ENCODE measurements at places on chromosomes 5 and 9.
A peak's percentile ranks its signal among the peaks of the same experiment; 100 is the strongest.

GRCh38 chr9:22919423-22919822 lies 472.8 kb downstream of the DMRTA1 start:
- no peak for DNase-seq

DNA sequence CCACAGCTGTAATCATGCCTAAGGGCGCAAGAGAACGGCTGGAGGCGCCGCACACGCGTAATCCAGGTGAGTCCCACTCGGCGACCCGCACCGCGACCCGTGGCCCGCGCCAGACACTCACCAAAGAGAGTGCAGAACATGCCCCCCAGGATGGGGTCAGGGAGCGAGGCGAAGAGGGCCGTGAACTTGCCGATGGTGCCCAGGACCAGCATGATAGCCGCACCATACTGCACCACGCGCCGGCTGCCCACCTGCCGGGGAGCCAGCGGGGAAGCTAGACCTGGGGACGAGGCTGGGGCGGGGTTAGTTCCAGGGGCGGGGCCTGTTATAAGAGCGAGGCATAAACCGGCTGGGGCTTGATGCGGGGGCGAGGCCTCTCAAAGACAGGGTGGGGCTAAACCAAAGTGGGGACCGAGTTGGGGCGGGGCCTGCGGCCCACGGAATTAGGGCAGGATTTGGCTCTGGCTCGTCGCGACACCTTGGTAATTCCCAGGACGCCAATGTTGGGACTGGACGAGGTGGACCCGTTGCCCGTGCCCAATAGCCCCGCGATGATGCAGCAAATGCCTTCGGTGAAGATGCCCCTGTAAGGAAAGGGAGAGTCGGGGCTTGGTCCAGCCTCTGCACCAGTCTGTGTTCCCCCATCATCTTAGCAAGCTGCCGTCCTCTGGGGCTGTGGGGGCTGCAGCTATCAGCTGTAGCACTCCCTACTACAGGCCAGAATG lies 4.8 kb downstream of the SLC23A1 start:
- no peak for DNase-seq

DNA sequence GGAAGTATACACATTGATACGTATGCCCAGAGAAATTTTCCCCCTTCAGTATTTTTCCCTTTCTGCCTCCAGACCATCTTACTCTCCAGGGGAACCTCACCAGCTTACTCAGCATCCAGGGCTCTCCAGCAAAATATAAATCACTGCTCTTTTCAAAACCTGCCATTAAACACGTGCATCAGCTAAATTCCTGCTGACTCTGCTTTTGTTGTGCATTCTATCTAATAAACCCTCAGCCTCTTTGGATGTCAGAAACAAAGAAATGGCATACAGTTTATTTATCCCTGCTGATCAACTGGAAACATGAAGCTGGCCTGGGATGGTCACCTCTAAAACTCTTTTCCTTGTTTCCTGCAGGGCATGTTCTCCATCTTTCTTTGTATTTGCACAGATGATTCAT lies 126.8 kb downstream of the TRPM3 start:
- DNase-seq, result no peak

DNA sequence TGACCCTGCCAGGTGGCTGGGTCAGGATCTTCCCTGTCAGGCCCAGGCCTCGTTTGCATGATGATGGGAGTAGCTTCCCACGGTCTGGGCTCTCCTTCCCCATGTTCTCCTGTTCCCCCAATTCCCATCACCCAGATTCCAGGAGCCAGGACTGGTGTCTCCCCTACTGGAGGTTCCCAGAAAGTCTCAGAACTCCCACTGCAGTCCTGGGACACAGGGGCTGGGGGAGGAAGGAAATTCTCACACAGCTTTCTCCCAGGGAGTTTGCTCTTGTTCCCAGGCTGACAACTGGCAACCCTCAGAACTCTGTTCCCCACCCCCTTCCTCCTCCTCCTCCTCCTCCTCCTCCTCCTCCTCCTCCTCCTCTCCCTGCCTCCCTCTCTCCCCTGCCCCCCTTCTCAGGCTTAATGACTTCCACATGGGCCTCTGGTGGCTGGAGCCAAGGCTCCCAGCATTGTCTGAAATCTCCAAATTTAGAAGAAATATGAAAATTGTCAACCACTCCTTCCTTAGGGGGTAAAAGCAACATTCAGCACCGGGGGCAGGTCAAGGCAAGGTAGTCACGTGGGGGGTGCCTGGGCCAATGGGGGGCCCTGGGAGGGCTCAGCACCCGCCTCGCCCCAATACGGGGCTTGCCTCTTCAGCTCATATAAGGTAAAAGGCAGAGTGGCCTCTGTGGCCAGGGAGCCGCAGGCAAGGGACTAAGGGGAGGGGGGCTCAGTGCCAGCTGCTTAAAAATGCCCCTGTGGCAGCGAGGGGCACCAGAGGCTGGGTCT lies 27.3 kb upstream of the IL17B start:
- peak; percentile 67 for DNase-seq

- no peak for DNase-seq
Observed at GRCh38 chr9:72039532-72039931, 20.9 kb downstream of the C9orf57 start.

DNA sequence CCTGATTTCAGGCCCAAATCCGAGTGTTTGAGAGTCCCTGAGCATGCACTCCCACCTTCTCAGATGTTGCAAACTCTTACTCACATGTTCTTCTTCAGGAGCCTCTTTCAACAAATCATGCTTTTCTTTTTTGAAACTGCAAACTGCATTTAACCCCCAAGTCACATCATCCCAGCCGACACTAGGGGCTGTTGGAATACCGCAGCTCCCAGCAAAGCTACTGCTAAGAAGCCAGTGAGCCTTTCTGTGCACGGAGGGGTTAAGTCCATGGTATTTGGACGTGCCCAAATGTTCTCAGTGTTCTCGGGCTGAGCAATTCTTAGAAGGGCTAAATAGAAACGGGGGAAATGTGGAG lies 282.9 kb downstream of the NFIB start:
- DNase-seq, result peak; percentile 67
